ENCODE measurements at places on chromosomes 4 and X.

GRCh38 chrX:53223068-53223693 is 1.8 kb downstream of the KDM5C start:
- no peak for DNase-seq

DNA sequence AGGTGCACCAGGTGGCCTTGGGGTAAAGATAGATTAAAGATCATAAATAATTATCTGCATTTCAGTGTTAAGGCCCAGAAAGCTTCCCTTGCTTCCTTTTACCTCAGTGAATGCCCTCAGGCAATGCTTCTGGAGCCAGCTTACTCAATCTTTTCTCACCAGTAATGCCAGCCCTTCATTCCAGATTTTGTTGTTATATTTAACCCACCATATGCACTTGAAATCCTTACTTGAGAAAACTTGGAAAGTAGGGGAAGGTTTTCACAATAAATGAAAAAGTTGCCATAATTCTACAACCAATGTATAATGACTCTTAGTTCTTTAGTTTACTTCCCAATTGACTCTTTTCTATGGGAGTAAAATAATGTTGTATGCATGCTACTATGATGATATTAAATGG is 17.1 kb upstream of the PBDC1 start:
- DNase-seq: no peak

DNA sequence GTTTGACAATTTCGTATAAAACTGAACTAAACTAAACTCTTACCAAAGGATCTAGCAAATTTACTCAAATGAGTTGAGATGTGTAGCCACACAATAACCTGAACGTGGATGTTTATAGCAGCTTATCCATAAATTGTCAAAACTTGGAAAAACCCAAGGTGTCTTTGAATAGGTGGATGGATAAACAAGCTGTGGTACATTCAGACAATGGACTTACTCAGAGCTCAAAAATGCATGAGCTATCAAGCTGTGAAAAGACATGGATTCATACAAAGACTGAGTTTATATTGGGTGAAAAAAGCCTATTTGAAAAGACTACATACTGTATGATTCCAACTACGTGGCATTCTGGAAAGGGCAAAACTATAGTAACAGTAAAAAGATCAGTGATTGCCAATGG is 69.5 kb downstream of the LARP1B start:
- DNase-seq: no peak

DNA sequence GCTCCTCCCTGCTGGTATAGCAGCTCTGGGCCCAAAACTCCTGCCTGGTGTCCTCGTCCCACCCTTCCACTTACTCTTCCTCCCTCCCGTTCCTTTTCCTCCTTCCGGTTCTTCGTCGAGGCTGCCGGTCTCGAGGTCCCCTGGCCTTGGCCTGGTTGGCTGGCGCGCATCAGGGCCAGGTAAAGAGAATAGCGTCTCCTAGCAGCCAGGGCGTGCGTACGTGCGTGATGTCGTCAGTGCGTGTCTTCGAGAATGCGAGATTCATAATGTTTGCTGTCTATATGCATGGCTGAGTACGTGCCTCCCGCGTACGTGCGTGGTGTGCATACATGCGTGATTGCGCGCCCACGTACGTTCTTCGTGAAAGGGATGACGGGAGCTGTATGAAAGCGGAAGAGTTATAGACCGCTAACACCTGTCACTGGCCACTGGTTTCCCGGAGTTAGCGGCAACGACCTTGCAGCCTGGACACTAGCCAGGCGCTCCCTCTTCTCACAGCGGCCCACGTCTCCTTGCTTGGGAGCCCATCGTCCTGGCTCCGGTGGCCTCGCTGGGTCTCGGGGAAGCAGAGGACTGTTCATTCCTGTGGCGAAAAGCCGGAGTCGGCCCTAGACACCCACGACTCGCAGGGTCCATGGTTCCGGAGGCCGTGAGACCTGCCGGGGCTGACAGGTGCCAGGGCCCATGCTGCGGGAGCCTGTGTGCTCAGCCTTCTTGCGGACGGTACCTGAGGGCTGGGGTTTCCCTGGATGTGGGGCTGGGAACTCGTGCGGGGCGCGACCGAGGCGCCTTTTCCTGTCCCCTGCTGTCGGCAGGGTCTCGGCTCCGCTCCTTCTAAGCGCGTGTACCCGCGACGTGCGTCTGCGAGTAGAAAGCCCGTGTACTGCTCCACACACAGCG is at the start of gene EOLA1:
Gene EOLA1, plus strand, starts transcription at position 392 of the 900 bp plus-strand sequence. CDS start 4,619 bp downstream, outside the sequence.
- peak; percentile 97 for DNase-seq

DNA sequence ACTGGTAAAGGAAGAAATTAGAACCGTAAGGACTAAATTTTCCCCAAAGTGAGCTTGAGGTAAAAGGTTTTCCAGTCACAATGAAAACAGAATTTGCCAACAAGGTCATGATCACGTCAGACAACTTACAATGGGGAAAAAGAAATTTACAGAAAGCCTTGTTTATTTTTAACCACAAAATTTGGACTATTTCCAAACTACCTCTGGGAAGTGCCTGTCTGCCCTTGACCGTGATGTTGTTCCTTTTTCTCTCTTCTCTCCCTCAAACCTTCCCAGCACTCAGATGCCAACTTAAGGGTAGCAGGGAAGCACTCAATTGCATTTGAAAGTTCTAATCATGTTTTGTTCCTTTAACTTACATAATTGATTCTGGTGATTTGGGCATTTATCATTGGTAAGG is 32.5 kb downstream of the MEPE start:
- no peak for DNase-seq

GRCh38 chrX:8897259-8897658 is 96.1 kb upstream of the FAM9A start:
- DNase-seq: no peak

GRCh38 chr4:6362896-6363295 is 93.2 kb downstream of the WFS1 start:
- no peak for DNase-seq

DNA sequence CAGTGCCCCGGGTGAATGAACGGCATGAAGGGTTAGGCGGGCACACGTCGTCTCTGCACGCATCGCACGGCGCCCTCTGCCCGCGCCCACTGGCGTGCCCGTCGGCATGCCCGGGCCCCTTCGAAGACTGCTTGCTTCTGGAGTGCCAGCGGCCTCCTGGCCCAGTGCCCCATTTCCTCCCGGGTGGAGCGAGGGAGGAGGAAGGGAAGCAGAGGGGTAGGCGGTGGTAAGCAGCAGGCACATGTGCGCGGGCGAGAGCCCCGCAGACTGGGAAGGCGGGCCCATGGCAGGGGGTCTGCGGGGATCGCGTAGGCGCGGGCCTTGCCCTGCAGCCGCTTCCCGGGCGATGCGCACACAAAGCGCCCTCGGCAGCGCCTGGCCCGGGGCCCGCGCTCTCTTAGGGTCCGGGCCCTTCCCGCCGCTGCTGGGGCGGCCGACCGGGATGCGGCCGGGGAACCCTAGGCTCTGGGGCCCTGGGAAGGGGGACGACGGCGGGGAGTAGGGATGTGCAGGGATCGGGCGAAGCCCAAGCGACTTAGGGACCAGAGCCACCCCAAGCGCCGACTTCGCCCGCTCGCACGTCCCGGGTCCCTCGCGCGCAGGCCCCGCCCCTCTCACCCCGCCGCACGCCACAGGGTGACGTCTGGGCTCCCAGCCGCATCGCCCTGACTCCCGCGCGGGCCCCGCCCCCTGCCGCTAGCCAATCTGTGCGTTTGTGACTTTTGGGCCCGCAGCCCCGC is 866 bp upstream of the EMD start:
- DNase-seq: no peak

GRCh38 chr4:170014359-170015011 is 11.7 kb downstream of the MFAP3L start:
- no peak for DNase-seq

DNA sequence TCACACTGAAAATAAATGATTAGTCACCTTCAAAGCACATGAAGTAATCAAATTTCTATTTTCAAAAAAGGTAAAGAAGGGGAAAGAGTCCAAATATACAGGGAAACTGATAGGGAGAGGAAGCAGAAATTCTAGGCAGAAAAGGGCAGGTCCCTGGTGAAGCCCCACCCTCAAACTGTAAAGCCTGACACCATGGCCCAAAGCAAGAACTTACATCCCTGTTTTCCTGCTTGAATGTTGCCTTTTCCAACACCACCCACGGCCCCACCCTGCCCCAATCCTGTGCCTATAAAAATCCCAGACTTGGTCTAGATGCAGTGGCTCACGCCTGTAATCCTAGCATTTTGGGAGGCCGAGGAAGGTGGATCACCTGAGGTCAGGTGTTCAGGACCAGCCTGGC is 361.8 kb downstream of the PPP3CA start:
- no peak for DNase-seq

DNA sequence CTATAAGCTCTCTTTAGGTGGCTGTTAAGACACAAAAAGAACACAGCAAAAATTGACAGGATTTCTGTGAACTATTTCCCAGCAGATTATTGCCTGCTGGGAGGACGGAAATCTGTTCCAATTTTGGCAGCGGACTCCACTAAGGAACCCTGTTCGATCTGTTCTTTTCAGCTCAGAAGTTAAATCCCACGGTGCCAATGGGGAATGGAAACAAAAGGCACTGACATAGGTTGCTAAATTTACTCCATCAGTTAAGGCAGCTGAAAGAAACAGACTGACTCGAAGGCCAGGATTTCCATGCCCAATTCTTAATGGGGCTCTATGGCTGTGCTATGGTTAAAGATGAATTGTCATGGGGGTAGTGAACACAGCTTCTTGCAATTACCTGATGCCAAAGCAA is 126.5 kb upstream of the HPGD start:
- DNase-seq: no peak

DNA sequence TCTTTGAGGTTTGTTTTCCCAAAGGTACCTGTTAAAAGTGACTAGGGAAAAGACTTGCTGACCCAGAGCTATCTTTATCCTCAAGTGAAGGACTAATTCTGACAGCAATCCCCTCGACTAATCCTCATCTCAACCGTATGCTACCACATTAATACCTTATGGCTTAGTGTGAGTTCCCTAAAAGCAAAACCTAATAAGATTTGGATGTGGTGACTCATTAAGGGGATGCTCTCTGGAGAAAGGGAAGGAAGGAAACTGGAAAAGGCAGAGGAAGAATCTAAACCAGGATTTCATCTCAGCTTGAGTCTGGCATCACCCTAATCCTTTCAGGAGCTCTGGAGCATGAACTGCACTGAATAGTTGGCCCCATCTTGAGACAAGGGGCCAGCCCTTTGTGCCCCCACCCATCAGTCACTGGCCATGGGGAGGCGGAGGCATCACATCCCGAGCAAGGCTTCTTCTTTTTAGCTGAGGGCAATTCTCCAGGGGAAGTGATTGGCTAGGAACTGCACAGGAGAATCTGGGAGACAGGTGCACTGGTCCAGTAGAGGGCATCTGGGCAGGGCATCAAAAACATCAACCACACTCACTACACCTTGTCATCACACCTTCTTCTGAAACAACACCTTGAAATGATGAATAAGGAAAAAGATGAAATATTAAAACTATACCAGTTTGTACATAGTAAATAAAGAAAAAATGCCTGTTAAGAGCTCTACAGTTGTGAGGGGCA is 6.9 kb upstream of the BBS7 start:
- no peak for DNase-seq

DNA sequence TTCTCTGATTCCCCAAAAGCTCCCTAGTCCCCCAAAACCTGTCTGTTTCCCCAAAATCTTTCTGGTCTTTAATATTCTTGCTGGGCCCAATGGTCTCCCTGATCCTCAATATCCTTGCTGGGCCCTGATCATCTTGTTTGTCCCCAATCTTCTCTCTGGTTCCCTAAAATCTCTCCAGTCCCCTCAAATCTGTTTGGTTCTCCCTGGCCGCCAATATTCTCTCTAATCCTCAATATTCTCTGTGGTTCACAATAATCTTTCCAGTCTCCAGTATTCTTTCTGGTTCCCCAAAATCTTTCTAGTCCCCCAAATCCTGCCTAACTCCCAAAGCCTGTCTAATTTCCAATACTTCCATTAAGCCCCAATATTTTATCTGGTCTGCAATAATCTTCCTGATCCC is 18.5 kb downstream of the P2RY8 start:
- DNase-seq: peak; percentile 18

- DNase-seq: peak; percentile 44
Observed at GRCh38 chrX:132023896-132024386, 839 bp downstream of the STK26 start.

DNA sequence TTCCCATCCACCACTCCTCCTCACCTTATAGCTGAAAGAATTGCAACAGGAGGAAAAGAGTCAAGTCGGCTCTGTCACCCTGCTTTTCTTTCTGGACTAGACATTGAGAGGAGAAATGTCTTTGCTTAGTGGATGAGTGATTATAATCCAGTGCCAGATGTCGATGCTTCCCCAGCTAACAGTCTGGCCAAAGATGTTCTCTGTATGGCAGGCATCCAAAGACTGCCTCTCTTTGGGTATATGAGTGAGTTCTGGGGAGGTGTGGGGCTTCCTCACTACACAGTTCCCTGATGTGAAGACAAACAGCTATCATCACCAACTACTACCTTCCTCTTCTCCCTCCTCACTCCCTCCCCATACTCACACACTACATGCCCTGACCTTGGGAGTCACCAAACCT is 90.9 kb downstream of the COMMD8 start:
- peak; percentile 65 for DNase-seq

DNA sequence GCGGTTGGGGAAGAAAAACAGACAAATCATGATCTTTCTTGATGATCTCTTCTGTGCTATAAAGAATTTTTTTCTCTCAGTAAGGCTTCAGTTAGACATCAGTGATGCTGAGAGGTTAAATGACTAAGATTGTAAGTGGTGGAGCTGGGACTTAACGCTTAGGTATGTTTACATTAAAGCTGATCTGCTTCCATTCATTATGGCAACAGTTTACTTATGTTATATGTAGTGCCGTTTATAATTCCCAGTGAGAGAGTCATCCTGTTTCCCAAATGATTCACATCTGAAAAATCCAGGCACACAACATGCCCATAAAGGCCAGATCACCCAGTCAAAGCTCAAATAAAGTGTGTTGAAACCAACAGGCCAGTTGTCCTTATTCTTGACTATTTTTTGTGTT is 50.1 kb downstream of the CENPVL3 start:
- no peak for DNase-seq

- peak; percentile 22 for DNase-seq
Observed at GRCh38 chr4:244471-244870, 60.8 kb downstream of the ZNF732 start.

- no peak for DNase-seq
Observed at GRCh38 chr4:107853444-107854355, 29.0 kb downstream of the SGMS2 start.

DNA sequence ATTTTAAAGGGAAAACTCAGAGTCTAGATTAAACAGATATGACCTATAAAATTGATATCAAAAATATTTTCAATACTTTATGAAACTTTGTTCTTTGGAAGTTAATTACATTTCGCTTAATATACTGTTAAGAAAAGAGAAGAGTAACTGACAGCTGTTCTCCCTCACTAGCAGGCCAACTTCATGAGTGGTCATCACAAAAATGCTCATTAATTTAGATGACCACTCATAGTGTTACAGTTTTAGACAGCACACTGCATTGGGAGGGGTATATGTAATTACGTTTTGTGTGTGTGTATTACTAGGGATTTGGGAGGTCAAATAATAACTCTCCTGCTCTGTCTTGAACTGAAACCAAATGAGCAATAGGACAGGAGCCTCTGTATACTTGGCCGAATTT is 80.2 kb upstream of the EDNRA start:
- DNase-seq: no peak

GRCh38 chr4:81914623-81915022 is 442.9 kb upstream of the RASGEF1B start:
- no peak for DNase-seq

Measured in MV-4-11 (cell line).